Omental fat pad (tissue), 4 donors: ENCODE measurements at places on chromosomes 11 and 22.
A peak's percentile ranks its signal among the peaks of the same experiment; 100 is the strongest.

- DNase-seq: no peak
Observed at GRCh38 chr11:107998761-107999160, 9.9 kb upstream of the CUL5 start.

DNA sequence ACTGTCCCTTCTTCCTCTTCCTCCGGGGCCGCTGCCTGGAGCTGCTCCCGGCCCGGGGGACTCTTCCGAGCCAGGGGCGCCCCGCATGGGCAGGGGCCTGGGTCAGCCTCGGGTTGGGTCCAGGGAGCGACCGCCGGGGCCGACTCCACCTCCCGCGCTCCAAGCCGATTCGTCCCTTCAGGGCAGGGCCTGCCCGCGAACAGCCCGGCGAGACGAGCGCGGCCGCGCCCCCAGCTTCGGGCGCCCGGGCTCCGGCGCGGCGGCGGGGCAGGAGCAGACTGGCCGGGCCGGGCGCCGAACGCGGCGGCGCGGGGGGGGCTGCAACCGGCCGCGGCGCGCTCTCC lies at the start of gene LARGE1:
Gene LARGE1 (minus strand): TSS at position 280 of the 344 bp plus-strand sequence.
- DNase-seq: no peak

DNA sequence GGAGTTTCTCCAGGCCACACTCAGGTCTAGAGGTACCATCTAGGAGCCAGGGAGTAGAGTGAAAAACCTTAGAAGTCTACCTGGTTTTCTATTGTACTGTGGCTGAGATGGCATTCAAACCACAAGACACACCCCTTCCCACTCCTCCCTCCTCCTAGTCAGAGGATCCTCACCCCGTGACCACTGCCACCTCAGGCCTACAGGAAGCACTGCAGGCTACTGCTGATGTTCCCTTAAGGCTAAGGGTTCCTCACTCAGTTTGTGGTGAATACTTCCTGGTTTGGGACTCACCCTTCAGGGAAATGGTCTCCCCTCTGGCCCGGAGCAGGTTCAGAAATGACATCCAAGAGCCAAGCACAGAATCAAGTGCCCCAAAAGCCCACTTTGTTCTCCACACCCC lies 1293.9 kb downstream of the JRKL start:
- no peak for DNase-seq

DNA sequence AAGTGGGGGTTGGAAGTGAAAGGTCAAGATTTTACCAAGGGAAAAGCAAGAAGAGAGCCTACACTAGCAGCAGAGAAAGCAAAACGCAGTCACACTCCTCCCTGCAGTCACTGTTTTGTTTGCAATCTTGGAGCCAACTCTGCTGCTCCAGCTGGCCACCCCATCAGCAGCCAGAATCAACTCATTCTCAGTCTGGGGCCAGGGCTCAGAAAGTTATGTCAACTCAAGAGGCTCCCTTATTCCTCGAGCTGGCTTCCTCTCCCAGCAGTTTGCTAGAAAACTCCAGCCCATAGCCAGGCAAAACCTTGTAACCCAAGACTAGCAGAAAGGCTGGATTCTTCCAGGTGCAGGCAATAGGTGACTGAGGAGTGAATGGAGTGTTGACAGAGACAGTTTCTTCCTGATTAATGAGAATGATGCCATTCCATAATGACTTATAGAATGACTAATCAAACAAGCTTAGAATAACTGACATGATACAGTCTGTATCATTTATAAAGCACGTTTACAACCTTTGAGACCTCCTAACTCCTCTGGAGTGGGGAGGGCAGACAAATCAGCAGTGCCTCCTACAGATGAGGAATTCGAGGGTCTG lies 53.4 kb downstream of the P4HA3 start:
- no peak for DNase-seq

DNA sequence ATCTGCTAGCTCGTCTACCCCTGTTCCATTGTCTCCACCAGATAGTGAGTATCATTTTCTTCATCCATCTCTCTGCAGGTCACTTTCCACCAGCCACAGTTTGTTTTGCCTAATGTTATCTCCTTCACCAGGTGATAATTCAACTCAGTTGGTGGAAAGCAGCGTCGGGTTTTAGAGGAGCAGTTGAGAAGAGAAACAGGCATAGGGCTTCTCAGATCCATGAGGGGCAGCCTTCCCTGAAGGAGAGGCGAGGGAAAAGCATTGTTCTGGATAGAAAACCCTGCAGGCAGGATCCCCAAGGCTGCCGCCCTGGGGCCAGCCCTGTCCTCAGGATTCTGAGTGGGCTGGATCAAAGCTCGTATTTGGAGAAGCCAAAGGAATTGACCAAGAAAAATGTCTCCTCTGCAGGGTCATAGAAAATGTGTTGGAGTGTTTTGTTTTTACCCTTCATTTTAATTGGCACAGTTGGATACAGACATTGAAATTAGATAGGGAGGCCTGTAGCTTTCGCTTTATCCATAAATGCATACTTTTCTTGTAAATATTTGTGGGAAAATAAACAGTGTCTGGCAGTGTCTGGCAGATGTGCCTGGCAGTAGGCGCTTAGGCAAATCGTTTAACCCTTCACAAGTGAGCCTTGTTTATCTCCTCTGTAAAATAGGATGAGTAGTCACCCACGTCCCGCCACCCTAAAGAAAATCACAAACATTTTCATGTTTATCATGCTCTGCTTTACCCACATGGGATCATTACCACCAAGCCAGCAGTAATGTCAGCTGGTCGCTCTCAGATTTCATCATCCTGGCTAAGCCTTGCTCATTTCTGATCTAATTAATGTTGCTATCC lies 73.4 kb upstream of the TTC12 start:
- DNase-seq: no peak

GRCh38 chr22:40703736-40704135 lies 24.5 kb downstream of the MCHR1 start:
- DNase-seq: no peak

- no peak for DNase-seq
Observed at GRCh38 chr22:46500201-46500600, 37.2 kb downstream of the CELSR1 start.

DNA sequence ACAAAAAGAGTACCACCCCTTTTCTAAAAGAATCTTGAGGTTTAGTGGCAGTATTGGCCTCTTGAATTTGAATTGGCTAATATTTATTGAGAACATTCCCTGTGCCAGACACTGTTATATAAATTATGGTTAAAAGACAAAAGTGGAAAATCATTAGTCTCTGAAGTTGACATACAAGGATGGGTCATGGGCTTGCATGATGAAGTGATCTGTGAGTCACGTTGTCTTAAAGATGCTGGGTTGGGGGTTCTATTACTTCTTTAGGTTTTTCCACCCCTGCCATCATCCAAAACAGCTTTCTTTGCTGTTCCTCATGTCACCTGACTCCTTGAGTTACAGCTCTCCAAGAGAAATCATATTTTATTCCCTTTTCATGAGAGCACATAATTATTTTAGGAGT lies 85.0 kb downstream of the CD44 start:
- no peak for DNase-seq

- DNase-seq: no peak
Observed at GRCh38 chr22:17957204-17957603, 67.2 kb downstream of the MICAL3 start.

- DNase-seq: no peak
Observed at GRCh38 chr11:122360875-122361274, 244.9 kb upstream of the BLID start.

GRCh38 chr11:1121813-1122663 lies 35.7 kb upstream of the MUC5AC start:
- peak; percentile 6 for DNase-seq

GRCh38 chr11:118618115-118618990 lies 10.9 kb downstream of the PHLDB1 start:
- DNase-seq: no peak

GRCh38 chr11:127843483-127844396 lies 743.6 kb downstream of the ETS1 start:
- DNase-seq: peak; percentile 71

DNA sequence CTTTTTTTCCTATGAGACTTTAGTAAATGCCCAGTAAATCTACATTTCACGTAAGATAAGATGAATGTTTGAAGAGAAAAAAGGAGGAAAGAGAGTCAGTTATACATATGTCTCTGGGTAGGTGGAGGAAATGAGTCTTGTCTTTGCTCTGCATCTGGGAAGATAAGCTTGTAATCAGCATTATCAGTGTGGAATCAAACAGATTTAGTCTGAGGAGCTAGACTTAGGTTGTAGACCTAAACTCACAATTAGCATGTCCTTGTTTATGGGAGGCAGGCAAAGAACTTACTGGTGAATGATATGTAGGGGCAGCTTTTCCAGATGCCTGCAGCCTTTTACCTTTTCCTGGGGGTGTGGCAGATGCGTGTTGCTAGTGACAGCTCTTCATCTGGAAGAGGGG lies 962.3 kb downstream of the TBC1D22A start:
- DNase-seq: no peak

- DNase-seq: no peak
Observed at GRCh38 chr11:73452726-73453125, 76.5 kb downstream of the RELT start.

- no peak for DNase-seq
Observed at GRCh38 chr11:46248289-46249102, 29.0 kb upstream of the CREB3L1 start.

DNA sequence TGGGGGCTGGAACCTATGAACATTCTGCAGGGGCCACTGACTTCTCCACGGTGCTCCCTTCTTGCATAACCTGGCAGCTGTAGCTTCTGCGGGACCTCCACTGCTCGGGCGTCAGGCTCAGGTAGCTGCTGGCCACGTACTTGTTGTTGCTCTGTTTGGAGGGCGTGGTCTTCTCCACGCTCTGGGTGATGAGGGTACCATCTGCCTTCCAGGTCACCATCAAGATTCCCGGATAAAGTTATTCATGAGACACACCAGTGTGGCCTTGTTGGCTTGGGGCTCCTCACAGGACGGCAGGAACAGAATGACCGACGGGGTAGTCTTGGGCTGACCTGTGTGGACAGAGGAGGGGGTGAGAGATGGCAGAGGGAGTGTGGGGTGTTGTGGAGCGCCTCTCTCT lies 6.5 kb upstream of the DRICH1 start:
- DNase-seq: no peak

DNA sequence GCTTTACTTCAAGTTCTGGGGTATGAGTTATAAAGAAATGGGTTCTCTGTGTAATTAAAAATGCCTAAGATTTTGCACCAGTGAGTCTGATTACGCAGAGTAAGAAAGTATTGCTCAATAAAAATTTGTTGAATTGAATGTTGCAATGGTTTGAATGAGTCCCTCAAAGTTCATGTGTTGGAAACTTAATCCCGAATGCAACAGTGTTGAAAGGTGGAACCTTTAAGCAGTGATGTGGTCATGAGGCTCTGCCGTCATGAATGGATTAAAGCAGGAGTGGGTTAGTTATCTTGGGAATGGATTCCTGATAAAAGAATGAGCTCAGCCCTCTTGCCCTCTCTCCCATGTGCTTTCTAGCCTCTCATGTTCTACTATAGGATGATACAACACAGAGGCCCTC lies 52.6 kb upstream of the SESN3 start:
- no peak for DNase-seq

GRCh38 chr11:123525097-123525496 lies 95.0 kb downstream of the GRAMD1B start:
- no peak for DNase-seq

- DNase-seq: no peak
Observed at GRCh38 chr11:124865181-124865901, at the start of gene ROBO3. ROBO3 (plus strand) TSS chr11:124865432; CDS start chr11:124865578, 146 bp downstream.
